Stimulated activated CD8-positive, alpha-beta memory T cell treated with anti-CD3 and anti-CD28 coated beads, Interleukin-12 subunit alpha, Interleukin-12 subunit beta, amount 100 ng/mL, for 1 hour (primary cell): ENCODE measurements at places on chromosomes 16 and 17.

DNA sequence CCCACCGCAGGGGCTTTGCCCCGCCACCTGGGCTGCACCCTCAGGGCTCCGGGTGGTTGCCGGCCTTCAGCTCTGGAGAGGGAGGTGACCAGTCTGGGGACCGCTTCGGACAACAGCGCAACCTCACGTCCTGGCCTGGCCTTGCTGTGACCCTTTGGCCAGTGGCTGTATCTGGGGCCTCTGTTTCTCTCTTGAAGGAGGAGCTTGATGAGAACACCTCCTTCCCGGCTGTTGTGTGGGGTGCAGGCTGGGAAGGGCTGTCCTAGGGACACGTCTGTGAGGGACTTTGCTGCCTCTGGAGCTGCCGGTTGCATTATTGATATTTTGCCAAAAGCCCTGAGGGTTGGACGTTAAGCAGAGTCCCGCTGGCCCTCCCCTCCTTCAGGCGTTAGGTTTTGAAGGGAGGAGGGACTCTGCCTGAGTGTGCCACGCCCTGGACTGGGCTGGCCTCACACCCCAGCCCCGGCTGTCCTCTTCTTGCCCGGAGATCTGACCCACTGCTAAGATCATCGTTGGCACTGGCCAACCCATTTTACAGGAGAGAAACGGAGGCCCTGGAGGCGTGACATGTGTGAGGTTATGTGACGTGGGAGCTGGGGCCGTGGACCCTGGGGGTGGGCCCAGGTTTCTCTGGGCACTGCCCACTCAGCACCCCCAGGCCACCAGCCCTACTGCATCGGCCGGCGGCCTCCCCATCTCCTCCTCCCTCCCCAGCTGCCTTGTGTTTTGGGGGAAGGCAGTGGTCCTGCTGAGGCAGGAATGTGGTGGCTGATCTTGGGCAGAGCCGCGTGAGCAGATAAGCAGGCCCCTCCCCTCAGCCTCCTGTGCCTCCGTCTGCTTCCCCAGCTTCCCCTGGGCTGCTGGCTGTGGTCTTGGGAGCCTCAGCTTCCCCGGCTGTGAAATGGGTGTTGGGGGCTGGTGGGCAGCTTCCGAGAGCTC lies 8.5 kb downstream of the ZFPM1 start:
- DNase-seq, result no peak

GRCh38 chr16:70395345-70395901 lies 43.5 kb downstream of the ST3GAL2 start:
- no peak for DNase-seq

DNA sequence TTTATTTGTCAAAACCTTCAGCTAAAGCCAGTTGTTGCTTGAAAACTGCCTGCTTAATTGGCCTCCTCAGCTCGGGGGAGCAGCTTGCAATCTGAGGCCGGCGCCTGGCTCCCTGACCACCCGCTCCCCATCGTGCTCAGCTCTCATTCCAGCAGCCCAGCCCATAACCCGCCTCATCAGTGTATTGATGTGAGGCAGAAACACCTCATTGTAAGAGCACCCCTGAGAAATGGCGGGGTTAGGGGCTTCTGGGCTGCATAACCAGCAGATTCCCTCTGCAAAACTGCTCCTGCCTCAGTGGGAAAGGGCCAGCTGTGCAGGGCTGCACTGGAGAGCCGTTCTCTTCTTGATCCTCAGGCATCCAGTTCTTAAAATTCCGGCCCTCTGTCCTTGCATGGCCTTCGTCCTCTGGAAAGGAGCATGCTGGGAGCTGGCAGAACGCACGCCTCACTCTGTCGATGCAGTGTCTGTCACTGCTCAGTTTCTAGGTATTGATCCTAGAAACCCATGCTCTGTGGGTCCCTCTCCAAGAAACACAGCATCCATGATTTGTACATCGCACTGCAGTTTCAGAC lies 113.8 kb upstream of the CHMP6 start:
- DNase-seq, result no peak

GRCh38 chr16:21940570-21940969 lies 12.6 kb upstream of the UQCRC2 start:
- no peak for DNase-seq

- no peak for DNase-seq
Measured at GRCh38 chr16:10206865-10207264, 24.6 kb upstream of the GRIN2A start.

GRCh38 chr17:82246365-82247181 lies 17.7 kb downstream of the SLC16A3 start:
- DNase-seq, result no peak

GRCh38 chr16:1278477-1278876 lies 22.6 kb downstream of the TPSD1 start:
- DNase-seq, result no peak

GRCh38 chr16:89190150-89190958 lies 10.0 kb downstream of the SLC22A31 start:
- DNase-seq, result no peak

DNA sequence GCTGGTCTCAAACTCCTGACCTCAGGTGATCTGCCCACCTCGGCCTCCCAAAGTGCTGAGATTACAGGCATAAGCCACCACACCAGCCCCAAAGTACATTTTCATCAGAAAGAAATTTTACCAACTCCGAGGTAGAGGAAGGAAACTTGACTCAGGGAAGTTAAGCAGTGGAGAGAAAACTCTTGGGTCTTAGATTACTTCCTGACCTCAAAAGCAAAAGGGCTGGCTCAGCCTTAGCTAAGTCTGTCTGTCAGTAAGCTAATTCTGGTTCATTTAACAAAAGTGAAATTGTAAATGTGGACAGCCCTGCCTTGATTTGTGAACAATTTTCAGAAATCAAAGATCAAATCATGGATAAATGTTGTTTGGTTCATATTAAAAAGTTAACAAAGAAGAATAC lies 30.6 kb downstream of the MAP2K6 start:
- DNase-seq, result no peak

GRCh38 chr16:55436587-55436986 lies 42.4 kb upstream of the MMP2 start:
- DNase-seq, result no peak

DNA sequence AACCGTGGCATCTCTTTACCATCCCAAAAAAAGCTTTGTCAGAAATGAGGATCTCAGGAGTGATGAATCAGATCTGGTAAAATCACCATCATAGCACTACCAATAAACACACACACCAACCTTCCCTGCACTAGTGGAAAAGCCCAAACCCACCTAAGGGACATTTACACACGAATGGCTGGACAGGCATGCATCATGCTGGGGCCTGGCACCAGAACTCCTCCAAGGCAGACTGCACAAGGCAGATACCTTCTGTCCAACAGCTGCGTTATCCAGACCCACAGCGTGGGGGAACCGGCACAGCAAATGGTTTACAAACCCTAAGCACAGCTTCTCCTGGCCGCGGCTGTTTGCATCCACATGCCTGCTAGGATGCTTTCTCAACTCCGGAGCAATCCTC lies 2.8 kb downstream of the ASIC2 start:
- DNase-seq, result no peak

- no peak for DNase-seq
Measured at GRCh38 chr16:65148804-65149203, 26.9 kb upstream of the CDH11 start.

- no peak for DNase-seq
Measured at GRCh38 chr17:10614536-10615155, 42.5 kb downstream of the MYH3 start.

GRCh38 chr16:77888871-77889270 lies 100.5 kb downstream of the VAT1L start:
- no peak for DNase-seq

- no peak for DNase-seq
Measured at GRCh38 chr16:23061669-23062068, 87.6 kb downstream of the USP31 start.

DNA sequence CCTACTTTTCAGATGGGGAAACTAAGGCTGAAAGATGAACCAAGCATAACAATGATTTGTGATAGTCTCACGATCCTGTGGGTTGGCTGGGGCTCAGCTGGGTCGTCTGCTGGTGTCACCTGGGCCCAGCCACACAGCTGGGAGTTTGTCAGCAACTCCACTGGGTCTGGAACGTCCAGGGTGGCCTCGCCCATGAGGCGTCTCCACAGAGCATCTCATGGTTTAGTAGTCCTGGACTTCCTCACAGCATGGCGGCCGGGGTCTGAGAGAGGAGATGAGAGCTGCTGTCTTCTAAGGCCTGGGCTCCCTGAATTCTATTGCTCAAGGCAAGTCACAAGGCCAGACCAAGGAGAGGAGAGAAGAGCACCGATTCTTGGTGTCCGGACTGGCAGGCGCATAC lies 24.1 kb upstream of the WFDC1 start:
- no peak for DNase-seq

DNA sequence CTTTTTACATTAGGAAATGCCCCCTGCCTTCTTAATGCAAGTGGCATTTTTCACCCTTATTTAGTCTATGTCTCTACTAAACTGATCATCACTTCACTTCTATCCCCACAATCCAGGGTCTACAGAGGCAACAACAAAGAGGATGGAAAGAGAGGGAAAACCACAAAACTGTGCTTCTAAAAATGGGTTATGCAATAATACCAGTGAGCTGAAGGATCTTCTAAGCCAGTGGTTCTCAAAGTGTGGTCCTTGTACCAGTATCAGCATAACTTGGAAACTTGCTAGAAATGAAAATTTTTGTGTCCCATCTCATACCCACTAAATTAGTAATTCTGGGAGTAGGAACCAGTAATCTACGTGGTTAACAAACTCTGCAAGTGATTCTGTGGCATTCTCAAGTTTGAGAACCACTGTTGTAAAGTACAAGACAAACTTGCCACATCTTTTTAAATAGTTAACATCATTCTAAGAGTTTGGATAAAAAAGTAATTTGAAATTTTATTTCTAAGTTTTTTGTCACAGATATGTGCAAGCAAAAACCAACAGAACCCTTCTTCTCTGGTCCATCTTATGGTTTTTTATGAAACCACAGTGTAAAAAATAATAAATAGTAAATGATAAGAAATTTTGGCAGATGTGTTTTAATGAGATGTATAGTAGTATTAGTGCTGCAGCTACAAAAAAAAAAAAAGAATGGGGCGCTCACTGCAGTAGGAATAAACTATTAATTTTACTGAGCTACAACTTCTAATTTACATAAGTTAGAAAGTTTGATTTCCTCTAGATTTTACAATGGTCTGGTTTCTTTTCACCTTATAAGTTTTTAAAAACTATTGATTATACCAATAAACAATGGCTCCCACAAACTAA lies 16.2 kb downstream of the CDC27 start:
- DNase-seq, result no peak

DNA sequence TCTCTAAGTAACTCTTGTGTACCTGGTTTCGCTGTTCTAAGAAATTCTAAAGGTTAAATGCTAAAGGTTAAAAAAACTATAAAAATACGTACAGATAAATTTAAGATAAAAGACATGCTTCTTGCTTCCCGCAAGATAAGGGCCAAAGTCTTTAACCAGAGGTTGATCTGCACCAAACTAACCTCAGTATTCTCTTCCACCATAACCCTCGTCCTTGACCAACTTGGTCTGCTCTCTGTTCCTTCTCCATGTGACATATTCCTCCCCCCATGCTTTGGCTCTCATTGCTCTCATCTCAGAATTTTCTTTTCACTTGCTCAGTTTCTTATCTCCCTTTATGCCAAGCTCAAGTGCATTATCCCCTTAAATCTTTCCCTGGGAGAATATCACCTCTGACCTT lies 330.5 kb upstream of the ZFHX3 start:
- no peak for DNase-seq

- no peak for DNase-seq
Measured at GRCh38 chr17:30517786-30518185, 40.6 kb downstream of the GOSR1 start.

DNA sequence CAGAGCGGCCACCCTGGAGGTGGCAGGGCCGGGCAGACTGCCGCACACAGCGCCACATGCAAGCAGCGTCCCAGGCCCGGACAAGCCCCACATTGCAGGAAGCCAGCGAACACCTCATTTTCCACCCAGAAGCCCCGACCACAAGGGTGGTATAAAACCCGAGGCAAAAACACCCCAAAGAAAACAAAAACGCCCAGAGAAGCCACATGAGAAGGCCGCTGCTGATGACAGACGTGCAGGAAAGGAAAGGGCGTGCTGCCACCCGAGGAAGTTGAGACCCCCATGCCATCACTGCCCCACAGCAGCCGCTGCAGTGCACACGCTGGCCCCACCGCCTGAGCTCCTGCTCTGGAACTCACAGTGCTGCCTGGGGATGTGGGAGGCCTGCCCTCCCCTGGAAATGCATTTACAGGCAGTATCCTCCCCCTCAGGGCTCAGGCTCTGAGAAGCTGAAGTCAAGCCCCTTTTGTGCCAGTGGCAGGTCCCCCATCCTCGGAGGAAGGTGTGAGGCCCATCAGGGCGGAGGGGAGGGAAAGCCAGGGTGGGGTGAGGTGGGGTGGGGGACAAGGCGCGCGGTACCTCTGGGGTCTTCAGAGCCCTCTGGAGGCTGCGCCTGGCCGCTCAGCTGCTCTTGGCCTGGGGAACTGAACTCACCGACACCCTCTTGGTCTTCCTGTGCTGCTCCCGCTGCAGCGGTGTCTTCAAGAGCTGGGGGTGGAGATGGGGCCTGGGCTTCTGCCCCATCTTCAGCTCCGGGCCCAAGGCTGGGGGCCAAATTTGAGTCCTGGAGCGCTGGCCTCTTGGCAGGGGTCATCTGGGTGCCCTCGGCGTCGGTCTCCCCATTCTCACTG lies 62.0 kb downstream of the IL21R start:
- DNase-seq, result peak; percentile 62

DNA sequence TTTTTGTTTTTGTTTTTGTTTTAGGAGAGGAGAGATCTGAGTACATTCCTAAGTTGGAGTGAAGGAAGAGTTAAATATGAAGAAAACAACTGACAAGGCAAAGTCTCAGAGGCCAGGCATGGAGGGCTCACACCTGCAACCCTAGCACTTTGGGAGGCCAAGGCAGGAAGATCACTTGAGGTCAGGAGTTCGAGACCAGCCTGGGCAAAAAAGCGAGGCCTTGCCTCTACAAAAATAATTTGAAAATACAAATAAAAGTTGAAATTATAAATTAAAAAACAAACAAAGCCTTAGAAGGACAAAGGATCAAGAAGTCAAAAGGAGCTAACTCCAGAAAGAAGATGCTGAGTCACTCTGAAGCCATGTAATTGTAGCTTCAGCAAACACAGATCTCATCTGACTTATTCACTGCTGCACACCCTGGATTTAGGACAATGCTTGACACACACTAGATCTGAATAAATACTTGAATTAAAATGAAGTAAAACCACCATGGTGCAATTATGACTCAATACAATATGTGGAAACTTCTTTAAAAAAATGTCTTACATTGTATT lies 9.1 kb downstream of the CEP20 start:
- no peak for DNase-seq

GRCh38 chr17:30376621-30377452 lies 1.9 kb upstream of the CPD start:
- DNase-seq, result no peak

DNA sequence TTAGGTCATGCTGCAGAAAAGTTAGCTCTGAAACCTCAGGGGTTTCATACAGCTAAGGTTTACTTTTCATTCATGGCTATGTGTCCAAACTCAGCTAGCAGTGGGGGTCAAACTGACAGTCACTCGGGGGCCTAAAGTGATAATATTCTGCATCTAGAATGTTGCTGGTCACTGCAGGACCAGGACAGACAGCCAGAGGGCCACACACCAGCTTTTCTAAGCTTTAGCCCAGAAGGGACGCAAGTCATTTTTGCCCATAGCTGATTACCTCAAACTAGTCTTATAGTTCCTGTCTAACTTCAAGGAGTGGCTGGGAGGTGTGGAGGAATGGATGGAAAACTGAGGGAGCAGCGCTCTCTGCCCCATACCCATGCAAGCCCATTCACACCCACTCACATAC lies 163.0 kb upstream of the NLRP1 start:
- no peak for DNase-seq
